ENCODE measurements at places on chromosomes 7 and 10. TPM values are rescaled to one million over a fixed set of nuclear protein-coding genes. Genes with fewer than 3 reads are reported as not detected.

Gene STRA8
- total RNA-seq: not detected

Gene ADIRF
- total RNA-seq: 259 TPM

Gene HYCC1
- 15.0 TPM for total RNA-seq

Gene ANXA8L1
- not detected for total RNA-seq

Gene PROSER2
- 66.0 TPM for total RNA-seq

Gene C10orf90
- 2.0 TPM for total RNA-seq

Gene GSTO2
- 13.8 TPM for total RNA-seq

Gene CSTF2T
- total RNA-seq: 45.2 TPM

Gene TSPAN13
- 27.6 TPM for total RNA-seq

Gene PPP3CB
- 66.5 TPM for total RNA-seq

DNA sequence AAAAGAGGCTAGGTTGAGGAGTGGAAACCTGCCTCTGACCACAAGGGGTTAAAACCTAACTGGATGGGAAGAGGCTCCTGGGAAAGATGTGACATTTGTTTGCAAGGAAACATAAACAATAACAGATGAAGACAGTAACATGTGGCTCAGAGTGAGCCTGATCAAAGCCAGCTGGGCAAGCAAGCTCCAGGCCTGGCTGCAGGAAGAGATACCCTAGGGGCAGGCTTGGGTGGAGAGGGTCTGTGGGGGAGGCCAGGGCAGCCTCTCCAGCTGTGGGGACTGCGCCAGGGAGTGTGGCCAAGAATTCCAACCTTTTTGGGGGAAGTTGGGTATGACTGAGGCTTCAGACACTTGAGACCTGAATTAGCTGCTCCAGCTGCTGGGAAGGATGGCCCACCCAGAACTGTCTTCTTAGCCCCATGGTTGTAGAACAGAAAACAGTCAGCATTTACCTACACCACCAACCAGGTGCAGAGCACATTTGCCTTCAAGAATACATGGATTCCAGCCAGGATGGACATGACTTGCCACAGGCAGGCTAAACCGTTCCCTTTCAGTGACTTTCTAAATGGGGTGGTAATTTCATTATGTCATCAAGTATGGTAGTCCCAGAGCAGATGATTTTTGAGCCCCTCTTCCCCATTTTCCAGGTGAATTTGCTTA is 10.4 kb upstream of the FAM170B start:
- H3K27ac ChIP-seq: no peak overlapping the region
- peaks cover 25% of the 10 kb centered on the region for H3K27me3 ChIP-seq
- no peaks in the 10 kb centered on the region for H3K36me3 ChIP-seq
- peaks cover 15% of the 10 kb centered on the region for H3K4me1 ChIP-seq

- DNase-seq: no peak
- no peaks in the 10 kb centered on the region for H3K36me3 ChIP-seq
- no peaks in the 10 kb centered on the region for H3K27me3 ChIP-seq
- H3K4me3 ChIP-seq: no peak overlapping the region
- no peaks in the 10 kb centered on the region for H3K4me1 ChIP-seq
Observed at GRCh38 chr10:88555190-88555908, 27.8 kb downstream of the RNLS start.

GRCh38 chr10:75358835-75359421 is 42.6 kb downstream of the ZNF503 start:
- DNase-seq: peak; percentile 100
- no peaks in the 10 kb centered on the region for H3K36me3 ChIP-seq
- peak overlapping the region; percentile 19 for H3K27ac ChIP-seq
- peaks cover 21% of the 10 kb centered on the region for H3K4me1 ChIP-seq
- no peaks in the 10 kb centered on the region for H3K27me3 ChIP-seq
- no peak overlapping the region for H3K4me3 ChIP-seq

DNA sequence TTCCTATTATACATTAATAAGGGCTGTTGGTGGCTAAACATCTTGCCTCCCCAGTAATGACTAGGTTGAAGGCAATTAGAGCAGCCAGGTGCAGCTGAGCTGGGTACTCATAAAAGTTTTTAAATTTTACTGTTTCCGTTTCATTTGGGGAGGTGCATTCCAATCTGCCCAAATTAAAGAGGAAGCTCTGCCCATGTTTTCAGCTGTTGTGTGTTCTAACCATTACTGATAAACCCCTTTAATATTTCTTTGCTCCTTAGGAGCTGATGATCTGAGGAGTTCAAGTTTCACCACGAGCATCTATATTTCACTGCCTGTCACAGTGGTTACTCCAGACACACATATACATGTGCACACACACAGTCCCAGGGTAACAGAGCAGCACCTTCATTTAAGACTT is 94.4 kb downstream of the JAZF1 start:
- no peak for DNase-seq
- H3K4me3 ChIP-seq: no peak overlapping the region
- no peak overlapping the region for H3K27ac ChIP-seq
- no peaks in the 10 kb centered on the region for H3K36me3 ChIP-seq

DNA sequence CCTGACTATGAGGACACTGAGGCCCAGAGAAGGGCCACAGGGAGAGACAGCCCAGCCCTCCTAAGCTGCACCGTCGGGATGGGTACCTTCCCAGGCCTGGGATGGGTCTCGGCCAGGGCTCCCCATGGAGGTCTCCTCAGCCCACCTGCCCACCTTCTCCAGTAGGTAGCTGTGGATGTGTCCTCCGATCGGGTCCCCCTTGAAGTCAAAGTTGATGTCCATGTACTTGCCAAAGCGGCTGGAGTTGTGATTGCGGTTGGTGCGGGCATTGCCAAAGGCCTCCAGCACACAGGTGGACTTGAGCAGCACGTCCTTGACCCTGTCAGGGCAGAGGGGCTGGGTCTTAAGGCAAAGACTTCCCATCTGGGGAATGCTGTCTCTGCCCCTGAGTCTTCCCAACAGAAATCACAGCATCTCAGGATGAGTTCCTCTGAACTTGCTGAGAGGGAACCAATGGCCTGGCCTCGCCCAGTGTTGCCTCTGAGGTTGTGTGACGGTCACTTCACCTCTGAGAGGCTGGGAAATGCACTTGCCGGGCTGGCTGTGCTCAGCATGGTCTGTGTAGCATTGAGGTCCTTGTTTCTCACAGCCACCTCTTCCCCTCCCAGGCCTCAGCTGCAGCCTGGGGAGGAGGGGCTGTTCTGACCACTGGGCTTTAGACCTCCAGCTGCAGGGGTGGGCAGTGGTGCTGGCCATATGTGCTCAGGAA is 3.3 kb downstream of the MYO1G start:
- no peak for DNase-seq
- no peak overlapping the region for H3K27ac ChIP-seq
- no peaks in the 10 kb centered on the region for H3K27me3 ChIP-seq
- H3K4me1 ChIP-seq: no peaks in the 10 kb centered on the region

DNA sequence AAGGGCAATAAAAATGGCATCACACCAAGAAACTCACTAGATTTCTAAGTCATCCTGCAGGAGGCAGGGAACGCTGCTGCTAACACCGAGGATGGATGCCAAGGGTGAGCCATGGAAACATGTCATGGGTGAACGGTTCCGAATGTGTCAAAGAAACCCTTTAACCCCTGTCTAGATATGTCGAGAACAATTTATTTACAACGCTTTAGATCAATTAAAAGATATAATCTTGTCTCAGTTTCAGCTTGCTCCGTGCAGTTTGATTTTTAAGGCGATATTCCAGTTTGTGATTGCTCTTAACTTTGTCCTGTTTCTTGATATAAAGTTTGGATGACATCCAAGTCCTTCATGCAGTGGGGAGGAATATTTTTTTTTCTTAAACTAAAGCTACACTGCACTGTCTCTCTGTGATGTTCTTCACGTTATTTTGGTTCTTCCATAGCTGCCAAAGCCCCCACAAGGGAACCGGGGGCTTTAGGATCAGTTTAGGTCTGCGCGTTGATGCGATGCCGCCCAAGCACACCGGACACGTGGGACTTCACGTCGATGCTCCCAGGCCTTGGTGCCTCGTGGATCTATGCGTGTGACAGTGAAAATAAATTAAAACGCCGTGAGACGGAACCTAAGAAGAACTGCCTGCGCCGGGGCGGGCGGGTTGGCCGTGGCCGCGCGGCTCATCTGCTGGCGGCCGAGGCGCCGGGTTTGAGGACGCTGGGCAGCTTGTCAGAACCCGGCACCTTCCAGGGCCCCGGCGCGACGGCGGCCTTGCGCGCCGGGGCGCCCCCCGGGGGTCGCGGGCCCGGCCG is 220.3 kb downstream of the PHTF2 start:
- H3K27ac ChIP-seq: no peak overlapping the region
- H3K27me3 ChIP-seq: peaks cover 45% of the 10 kb centered on the region
- H3K4me1 ChIP-seq: peaks cover 8% of the 10 kb centered on the region
- DNase-seq: peak; percentile 20

GRCh38 chr7:1322240-1323110 is 89.8 kb downstream of the UNCX start:
- H3K4me1 ChIP-seq: no peaks in the 10 kb centered on the region
- no peaks in the 10 kb centered on the region for H3K36me3 ChIP-seq

DNA sequence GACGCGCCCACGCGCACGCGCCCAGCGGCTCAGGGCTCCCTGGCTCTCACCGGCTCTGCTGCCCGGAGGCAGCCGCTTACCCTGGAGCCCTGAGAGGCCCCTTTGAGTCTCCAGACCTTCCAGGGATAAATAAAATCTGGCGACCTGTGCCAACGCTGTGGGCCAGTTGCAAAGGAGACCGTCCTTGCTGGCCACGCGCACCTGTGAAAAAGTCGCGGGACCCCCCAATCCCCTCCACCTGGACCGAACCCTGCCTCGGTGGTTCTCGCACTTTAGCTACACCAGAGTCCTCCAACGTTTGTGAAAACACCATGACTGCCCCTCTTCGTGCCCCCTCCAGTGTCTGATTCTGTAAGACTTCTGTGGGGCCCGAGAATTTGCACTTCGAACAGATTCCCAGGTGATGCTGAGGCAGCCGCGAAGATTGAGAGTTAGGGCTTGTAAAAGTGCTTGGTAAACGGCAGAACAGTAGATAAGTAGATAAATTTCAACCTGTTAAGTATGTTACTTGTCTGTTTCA is 102.4 kb upstream of the SVIL start:
- DNase-seq: peak; percentile 54
- H3K4me1 ChIP-seq: peaks cover 13% of the 10 kb centered on the region
- H3K36me3 ChIP-seq: no peaks in the 10 kb centered on the region
- no peaks in the 10 kb centered on the region for H3K27me3 ChIP-seq
- H3K27ac ChIP-seq: no peak overlapping the region

- H3K4me1 ChIP-seq: peaks cover 21% of the 10 kb centered on the region
- H3K4me3 ChIP-seq: no peak overlapping the region
- H3K27ac ChIP-seq: no peak overlapping the region
- no peak for DNase-seq
Observed at GRCh38 chr7:47633134-47633533, 51.2 kb upstream of the TNS3 start.

DNA sequence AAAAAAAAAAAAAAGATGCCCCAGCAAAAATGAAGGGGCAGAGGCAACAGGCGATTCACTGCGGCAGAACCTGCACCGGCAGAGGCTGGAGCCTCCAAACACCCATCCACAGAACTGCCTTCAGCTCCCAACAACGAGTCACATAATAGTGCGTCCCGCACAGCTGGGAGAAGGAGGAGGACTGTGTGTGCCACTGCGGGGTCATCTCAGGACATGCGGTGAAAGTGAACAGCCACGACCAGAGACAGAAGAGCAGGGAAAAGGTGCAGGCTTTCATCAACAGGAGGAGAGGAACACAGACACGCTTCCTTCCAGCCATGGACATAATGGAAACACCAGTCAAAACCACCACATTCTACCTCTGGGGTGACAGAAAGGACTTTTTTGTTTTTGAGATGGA is 34.1 kb downstream of the DAGLB start:
- DNase-seq: no peak
- peaks cover 3% of the 10 kb centered on the region for H3K4me1 ChIP-seq
- no peak overlapping the region for H3K4me3 ChIP-seq
- H3K27me3 ChIP-seq: no peaks in the 10 kb centered on the region
- H3K36me3 ChIP-seq: peaks cover 39% of the 10 kb centered on the region

DNA sequence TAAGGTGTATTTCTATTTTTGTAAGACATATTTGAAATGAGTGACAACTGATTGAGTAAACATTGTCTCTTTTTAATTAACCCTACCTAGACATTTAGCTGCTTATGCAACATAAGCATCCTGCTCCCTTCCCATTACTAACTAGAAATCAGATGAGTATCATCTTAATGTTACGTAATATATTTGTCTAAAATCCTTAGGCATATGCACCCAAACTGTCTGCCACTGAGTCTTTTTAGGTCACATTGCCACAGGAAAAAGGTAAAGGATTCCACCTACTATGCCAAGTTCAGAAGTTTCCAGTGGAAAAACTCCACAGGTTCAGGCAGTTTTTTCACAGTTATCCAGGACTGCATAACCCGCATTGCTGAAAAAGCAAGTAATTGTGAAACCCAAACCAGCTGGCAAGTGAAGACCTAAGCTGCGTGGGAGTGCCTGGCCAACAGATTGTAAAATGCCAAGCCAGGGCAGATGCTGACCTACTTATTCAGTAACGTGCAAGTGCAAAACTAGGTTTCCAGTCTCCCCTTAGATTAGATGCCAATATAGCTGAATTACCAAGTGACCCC is 983.7 kb downstream of the GATA3 start:
- H3K4me1 ChIP-seq: no peaks in the 10 kb centered on the region
- H3K4me3 ChIP-seq: no peak overlapping the region
- no peaks in the 10 kb centered on the region for H3K36me3 ChIP-seq
- H3K27me3 ChIP-seq: peaks cover 55% of the 10 kb centered on the region

DNA sequence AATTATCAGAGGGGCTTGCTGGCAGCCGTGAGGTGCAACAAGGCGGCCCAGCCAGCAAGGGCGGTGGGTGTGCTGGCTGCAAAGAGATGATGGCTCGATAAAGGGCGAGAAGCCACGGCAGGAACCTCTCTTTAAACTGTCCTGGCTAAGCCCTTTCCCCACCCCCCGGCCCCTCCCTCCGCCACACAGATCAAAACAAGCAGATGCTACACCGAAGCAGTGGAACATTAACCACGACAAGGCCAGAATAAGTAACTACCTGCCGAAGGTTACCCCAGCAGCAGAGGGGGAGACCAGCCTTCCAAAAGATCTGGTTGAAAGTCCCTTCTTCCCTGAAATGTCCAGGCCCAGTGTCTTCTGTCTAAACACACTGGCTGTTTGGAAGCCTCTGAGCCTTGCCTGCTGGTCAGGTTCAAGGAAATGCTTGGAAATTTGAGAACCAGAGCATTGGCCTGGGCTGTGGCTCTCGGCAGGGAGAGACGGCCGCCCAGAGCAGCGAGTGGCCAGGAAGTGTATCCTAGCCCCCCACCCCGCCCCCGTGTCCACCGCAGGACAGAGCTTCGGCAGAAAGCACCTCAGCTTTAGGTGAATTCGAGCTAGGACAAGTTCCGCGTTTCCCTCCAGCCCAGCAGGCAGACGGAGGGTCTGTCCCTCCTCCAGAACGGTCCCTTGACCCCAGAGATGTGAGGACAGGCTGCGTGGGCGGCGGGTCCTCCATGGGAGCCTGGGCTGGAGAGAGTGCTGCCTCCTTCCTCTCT is 2.1 kb downstream of the FAM20C start:
- peaks cover 13% of the 10 kb centered on the region for H3K36me3 ChIP-seq
- H3K27ac ChIP-seq: no peak overlapping the region
- no peaks in the 10 kb centered on the region for H3K27me3 ChIP-seq
- H3K4me1 ChIP-seq: peaks cover 16% of the 10 kb centered on the region

- no peaks in the 10 kb centered on the region for H3K27me3 ChIP-seq
- H3K4me3 ChIP-seq: no peak overlapping the region
- H3K36me3 ChIP-seq: no peaks in the 10 kb centered on the region
Observed at GRCh38 chr7:118350260-118350659, 125.8 kb downstream of the ANKRD7 start.
